Activated CD8-positive, alpha-beta T cell treated with anti-CD3 and anti-CD28 coated beads, Interleukin-2, amount 10 ng/mL, durations not matched to agents 7 days and 5 days (primary cell): ENCODE measurements at places on chromosomes 1 and 21. TPM values are rescaled to one million over a fixed set of nuclear protein-coding genes. Genes with fewer than 3 reads are reported as not detected.
A peak's percentile ranks its signal among the peaks of the same experiment; 100 is the strongest.

Gene LYPD8
- total RNA-seq: not detected

Gene BNIPL
- 1.1 TPM for total RNA-seq

Gene RGS13
- total RNA-seq: not detected

Gene MXRA8
- total RNA-seq: not detected

Gene UBE4B
- 30.7 TPM for total RNA-seq

Gene GADD45A
- total RNA-seq: 21.7 TPM

Gene EFNA1
- not detected for total RNA-seq

Gene RNF186
- total RNA-seq: not detected

DNA sequence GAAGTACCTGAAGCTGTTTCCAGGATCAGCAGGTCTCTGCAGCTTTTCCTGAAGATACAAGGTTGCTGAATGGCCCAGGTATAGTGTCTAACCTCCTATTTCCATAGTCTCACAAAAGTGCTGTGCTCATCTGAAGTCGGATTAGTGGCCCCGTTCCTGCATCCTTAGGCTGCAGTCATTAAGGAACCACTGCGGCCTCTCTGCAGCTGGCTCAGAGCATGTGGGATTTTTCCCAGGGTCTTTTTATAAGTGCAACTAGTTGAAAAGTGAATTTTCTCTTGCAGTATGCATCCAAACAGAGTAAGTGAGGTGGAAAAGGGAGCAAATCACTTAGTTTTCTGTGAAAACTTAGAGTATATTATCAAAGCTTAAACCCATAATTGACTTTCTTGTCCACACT, 565.3 kb upstream of the NEGR1 start:
- no peak overlapping the region for H3K4me3 ChIP-seq
- DNase-seq: no peak
- H3K27ac ChIP-seq: no peak overlapping the region
- no peaks in the 10 kb centered on the region for H3K27me3 ChIP-seq

- no peaks in the 10 kb centered on the region for H3K36me3 ChIP-seq
- H3K4me3 ChIP-seq: no peak overlapping the region
- peaks cover 6% of the 10 kb centered on the region for H3K4me1 ChIP-seq
Measured at GRCh38 chr1:115068826-115069585, 20.3 kb downstream of the TSPAN2 start.

GRCh38 chr1:226476648-226477319, 68.9 kb upstream of the PARP1 start:
- H3K4me3 ChIP-seq: no peak overlapping the region
- DNase-seq: no peak
- no peaks in the 10 kb centered on the region for H3K36me3 ChIP-seq
- H3K27ac ChIP-seq: no peak overlapping the region
- peaks cover 9% of the 10 kb centered on the region for H3K27me3 ChIP-seq
- H3K4me1 ChIP-seq: peaks cover 8% of the 10 kb centered on the region

- H3K27me3 ChIP-seq: no peaks in the 10 kb centered on the region
- H3K27ac ChIP-seq: no peak overlapping the region
- no peaks in the 10 kb centered on the region for H3K4me1 ChIP-seq
- DNase-seq: no peak
- no peak overlapping the region for H3K4me3 ChIP-seq
- H3K36me3 ChIP-seq: no peaks in the 10 kb centered on the region
Measured at GRCh38 chr21:46124083-46124925, 26.4 kb downstream of the COL6A2 start.

- DNase-seq: no peak
- H3K27me3 ChIP-seq: no peaks in the 10 kb centered on the region
- peaks cover 20% of the 10 kb centered on the region for H3K36me3 ChIP-seq
Measured at GRCh38 chr1:224256640-224257039, 73.3 kb downstream of the NVL start.

DNA sequence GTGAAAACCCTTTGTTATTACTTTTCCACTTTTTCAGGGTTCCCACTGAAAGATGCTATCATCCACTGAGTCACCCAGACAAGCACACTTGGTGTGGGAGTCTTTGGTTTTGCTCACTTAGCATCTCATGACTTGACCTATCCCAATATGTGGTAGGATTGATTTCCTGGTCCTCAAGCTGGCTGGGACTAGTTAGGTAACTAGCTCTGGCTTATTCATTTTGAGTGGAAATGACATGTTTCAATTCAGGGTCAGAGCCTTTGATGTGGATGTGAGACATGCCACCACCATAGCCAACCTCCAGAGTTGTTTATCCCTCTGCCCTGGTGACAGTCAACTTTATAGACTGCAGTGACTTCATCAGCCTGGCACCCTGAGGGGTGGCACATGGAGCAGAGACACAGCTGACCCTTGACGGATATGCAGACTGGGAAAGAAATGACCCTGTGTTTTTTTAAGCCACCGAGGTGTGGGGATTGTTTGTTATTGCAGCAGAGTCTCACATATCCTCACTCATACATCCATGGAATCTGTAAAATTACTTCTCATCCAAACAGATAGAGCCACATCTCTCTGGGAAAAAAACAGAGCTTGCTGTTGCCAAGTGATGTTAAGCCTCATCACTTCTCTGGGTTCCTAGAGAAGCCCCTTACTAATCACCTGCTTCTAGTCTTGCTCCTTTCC, 699.9 kb downstream of the MATN1 start:
- no peak for DNase-seq
- no peak overlapping the region for H3K27ac ChIP-seq
- H3K4me3 ChIP-seq: no peak overlapping the region

DNA sequence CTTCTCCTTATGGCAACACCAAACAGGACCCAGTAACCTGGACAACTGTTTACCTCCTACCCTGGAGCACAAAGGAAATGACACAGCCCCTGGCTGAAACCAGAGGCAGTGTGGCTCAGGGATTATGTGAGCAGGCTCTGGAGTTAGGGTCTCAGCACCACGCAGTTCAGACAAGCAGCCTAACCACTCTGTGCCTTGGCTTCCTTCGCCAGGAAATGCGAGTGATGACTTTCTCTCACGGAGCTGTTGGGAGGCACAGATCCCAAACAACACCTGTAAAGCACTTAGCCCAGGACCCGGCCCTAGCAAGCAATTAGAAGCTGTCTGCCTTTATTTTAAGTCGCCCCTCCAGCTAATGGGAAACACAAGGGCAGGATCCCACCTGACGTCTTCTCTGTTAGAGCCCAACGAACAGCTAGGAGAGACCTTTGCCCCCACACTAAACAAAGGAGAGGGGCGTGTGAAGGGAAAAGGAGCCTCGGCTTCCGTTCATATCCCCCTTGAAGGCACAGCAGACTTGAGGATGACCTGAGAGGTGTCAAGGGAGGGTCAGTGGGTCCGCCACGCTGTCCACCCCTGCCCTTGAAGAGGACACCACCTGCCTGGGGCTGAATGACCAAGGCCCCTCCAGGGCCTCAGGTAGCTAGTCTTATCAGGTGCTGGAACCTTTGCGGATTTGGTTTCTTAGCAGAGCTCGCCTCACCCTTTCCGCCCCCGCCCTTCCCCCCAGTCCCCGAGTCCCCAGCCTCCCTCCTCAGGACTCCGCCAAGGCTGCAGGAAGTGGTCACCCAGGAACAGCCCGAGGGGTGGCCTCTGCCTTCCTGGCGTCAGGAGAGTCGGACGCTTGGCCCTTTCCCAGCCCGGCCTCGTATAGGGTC, 860 bp downstream of the TMEM63A start:
- H3K27me3 ChIP-seq: peaks cover 8% of the 10 kb centered on the region
- H3K4me1 ChIP-seq: peaks cover 61% of the 10 kb centered on the region
- H3K36me3 ChIP-seq: peaks cover 31% of the 10 kb centered on the region
- DNase-seq: peak; percentile 75
- H3K4me3 ChIP-seq: peak overlapping the region; percentile 87

DNA sequence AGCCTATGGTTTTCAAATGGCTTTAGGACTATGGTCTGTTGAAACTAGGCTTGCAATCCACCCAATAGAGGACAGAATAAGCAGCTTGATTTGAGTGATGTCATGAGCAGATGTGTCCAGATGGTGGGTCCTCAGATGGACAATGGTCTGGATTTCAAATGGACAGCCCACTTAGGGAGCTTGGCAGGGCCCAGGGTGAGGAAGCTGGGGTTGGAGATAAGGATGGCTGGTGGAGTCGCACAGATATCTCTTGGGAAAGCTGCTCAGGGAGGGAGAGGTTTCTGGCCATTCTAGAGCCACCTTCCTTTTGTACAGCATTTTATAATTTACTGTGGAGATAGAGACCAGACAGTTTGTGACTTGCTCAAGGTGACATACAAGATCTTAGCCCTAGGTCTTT, 55.0 kb downstream of the NFASC start:
- DNase-seq: no peak
- H3K27ac ChIP-seq: no peak overlapping the region
- H3K27me3 ChIP-seq: peaks cover 3% of the 10 kb centered on the region
- no peaks in the 10 kb centered on the region for H3K4me1 ChIP-seq
- H3K36me3 ChIP-seq: no peaks in the 10 kb centered on the region

- peaks cover 35% of the 10 kb centered on the region for H3K4me1 ChIP-seq
- no peak overlapping the region for H3K27ac ChIP-seq
- no peaks in the 10 kb centered on the region for H3K27me3 ChIP-seq
- no peak for DNase-seq
- H3K36me3 ChIP-seq: peaks cover 10% of the 10 kb centered on the region
Measured at GRCh38 chr1:8461351-8462110, 143.6 kb downstream of the SLC45A1 start.

DNA sequence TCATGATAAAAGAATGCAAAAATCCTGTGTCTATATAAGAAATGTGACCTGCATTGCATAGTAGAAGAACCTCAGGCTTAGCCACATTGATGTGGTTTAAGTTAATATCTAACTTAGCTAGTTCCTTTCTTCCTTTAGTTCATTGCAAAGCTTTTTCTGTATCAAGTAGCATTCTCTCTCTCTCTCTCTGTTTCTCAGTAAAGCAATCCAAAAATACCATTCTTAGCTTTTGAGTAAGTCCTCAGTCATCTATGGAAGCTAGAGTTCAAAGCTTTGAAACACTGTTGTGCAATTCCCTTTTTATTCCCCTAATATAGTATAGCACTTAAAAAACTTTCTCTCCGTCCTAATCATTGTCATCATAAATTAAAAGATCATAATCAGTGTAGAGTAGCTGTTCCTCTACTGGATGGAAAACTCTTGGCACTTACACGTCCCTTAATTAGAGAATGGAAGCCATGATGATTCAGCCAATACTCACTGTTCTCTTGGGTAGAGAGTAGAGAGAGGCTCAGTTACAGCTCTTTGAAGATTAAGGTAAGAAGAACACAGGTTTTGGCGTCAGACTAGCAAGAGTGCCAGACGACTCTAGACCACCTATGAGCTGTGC, 350.3 kb upstream of the LYPLAL1 start:
- no peaks in the 10 kb centered on the region for H3K27me3 ChIP-seq
- no peaks in the 10 kb centered on the region for H3K4me1 ChIP-seq
- no peak overlapping the region for H3K4me3 ChIP-seq
- DNase-seq: no peak
- H3K27ac ChIP-seq: no peak overlapping the region

DNA sequence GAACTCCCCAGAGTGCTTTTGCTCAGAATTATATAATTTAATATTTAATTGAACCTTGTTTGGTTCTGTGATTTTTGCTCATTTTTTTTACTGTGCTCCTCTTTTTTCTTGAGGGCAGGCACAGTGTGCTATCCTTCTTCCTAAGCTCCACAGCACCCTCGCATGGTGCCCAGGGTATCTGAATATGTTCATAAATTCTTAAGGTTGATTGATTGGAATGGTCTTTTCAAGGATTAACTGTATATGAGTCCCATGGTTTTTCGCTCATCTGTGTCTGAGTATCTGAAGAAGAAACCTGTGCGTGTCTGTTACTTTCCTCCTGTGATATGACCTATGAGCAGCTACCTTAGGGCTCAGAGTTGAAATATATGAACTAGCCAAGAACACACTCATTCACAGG, 393.7 kb downstream of the HLX start:
- no peak for DNase-seq
- H3K36me3 ChIP-seq: no peaks in the 10 kb centered on the region
- no peak overlapping the region for H3K27ac ChIP-seq
- peaks cover 2% of the 10 kb centered on the region for H3K4me1 ChIP-seq
- no peaks in the 10 kb centered on the region for H3K27me3 ChIP-seq
- no peak overlapping the region for H3K4me3 ChIP-seq

DNA sequence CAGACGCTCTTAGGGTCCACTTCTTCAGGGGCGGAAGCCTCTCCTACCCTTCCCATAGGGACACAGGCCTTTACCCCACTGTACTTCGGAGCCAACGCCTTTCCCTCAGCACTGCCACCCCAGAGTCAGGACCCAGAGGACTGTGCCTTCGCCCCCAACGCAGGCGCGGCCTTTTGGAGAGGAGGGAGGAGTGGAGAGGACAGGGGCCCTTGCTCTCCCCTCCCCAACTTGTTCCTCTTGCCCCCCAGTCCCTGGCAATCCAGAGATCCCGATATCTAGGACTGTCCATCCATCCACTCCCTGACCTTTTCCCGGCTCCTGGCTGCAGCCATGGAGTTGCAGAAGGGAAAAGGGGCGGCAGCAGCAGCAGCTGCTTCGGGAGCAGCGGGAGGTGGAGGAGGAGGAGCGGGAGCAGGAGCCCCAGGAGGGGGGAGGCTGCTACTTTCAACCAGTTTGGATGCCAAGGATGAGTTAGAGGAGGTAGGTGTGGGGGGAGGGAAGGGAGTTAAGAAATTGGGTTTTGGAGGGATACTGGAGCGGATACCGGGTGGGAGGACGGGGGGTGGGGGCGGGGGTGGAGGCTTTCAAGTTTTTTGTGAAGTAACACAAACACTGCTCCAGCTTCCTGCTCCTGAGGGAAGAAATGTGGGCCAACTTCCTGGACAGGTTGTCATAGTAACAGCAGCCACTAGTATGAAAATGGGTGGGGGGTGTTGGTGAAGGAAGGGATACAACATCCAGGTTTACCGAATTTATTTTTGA, 636 bp downstream of the INTS3 start:
- H3K4me1 ChIP-seq: peaks cover 32% of the 10 kb centered on the region
- H3K36me3 ChIP-seq: peaks cover 21% of the 10 kb centered on the region
- DNase-seq: peak; percentile 43
- H3K27ac ChIP-seq: peak overlapping the region; percentile 94
- peak overlapping the region; percentile 93 for H3K4me3 ChIP-seq
- no peaks in the 10 kb centered on the region for H3K27me3 ChIP-seq

- peaks cover 2% of the 10 kb centered on the region for H3K27me3 ChIP-seq
- no peak for DNase-seq
- peaks cover 39% of the 10 kb centered on the region for H3K4me1 ChIP-seq
Measured at GRCh38 chr1:156821801-156822200, 5.2 kb upstream of the SH2D2A start.

DNA sequence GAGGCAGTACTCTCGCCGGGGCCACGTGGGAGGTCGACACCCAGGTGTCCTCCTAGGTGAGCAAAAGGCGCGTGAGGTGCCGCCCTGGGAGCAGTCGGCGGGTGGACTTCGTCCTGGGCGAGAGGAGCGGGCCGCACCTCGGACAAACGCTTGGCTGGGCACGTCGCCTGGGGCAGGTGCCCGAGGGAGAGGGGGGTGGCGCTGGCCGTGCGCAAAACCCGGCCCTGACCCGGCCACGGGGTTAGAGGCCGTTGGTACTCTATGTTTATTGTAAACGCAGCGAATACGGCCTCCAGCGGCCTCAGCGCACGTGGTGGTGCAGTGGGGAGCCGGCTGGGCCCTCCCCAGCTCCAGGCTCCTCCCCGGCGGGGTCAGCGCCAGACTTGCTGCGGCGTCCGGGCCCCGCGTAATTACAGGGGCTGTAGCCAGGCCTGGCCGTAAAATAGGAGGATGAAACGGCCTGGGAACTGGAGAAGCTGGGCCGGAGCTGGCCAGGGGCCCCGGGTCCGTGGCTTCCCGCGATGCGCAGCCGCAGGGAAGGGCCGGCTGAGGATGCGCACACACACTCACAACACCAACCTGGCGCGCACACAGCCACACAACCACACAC, 1.6 kb upstream of the EFNA1 start:
- peaks cover 55% of the 10 kb centered on the region for H3K27me3 ChIP-seq
- H3K4me3 ChIP-seq: no peak overlapping the region
- DNase-seq: no peak
- H3K36me3 ChIP-seq: no peaks in the 10 kb centered on the region
- H3K27ac ChIP-seq: no peak overlapping the region
